ENCODE measurements at places on chromosomes 4 and X.

- DNase-seq, result no peak
Observed at GRCh38 chr4:145298885-145299284, 118.5 kb upstream of the OTUD4 start.

- no peak for DNase-seq
Observed at GRCh38 chr4:82447886-82448285, 17.5 kb downstream of the ENOPH1 start.

DNA sequence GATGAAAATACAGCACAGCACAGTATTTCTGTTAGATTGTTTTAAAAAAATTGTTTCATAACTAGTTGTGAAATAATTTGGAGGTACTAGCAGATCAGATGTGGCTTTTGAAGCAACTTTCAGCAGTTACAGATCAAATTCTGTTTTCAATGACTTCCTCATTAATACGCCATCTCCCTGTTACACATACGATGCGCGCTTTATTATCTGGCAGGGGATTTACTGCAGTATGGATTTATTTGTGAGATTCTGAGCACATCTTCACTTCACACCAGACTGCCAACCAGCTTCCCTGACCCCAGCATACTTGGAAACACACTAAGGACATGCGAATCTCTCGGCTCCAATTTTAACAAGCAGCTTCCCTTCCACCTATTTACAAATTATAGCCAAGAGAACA, 235.5 kb upstream of the DIAPH2 start:
- no peak for DNase-seq

- no peak for DNase-seq
Observed at GRCh38 chr4:41575207-41575606, 37.2 kb downstream of the LIMCH1 start.
